Mononuclear cell (primary cell): ENCODE measurements at places on chromosomes 2 and 18. TPM values are rescaled to one million over a fixed set of nuclear protein-coding genes. Genes with fewer than 3 reads are reported as not detected.

Gene LTBP1
- 13.6 TPM for total RNA-seq

Gene OBSL1
- 0.52 TPM for total RNA-seq

Gene DNAJC5G
- total RNA-seq = not detected

Gene ANTXR1
- total RNA-seq = under 0.01 TPM

Gene TP53I3
- 5.6 TPM for total RNA-seq

Gene AQP12B
- not detected for total RNA-seq

Gene DSG1
- not detected for total RNA-seq

Gene HJURP
- total RNA-seq = 0.31 TPM

Gene LRRTM4
- 0.10 TPM for total RNA-seq

Gene CPO
- 0.21 TPM for total RNA-seq

Gene EFR3B
- under 0.01 TPM for total RNA-seq

Gene RTP5
- 0.21 TPM for total RNA-seq

Gene FOXD4L1
- 0.10 TPM for total RNA-seq

Gene UGT1A3
- total RNA-seq = not detected

Gene AGXT
- total RNA-seq = not detected

Gene CAPN14
- 0.21 TPM for total RNA-seq

Gene PSMG2
- 88.1 TPM for total RNA-seq

Gene GNAL
- total RNA-seq = 0.84 TPM

Gene PPP1R1C
- not detected for total RNA-seq

Gene LAMA1
- not detected for total RNA-seq

Gene C2orf80
- total RNA-seq = not detected

Gene SFTPB
- total RNA-seq = not detected

Gene NAT8
- not detected for total RNA-seq

Gene GPR55
- 1.2 TPM for total RNA-seq

Gene KIF5C
- total RNA-seq = 4.4 TPM

Gene IL36B
- total RNA-seq = not detected

Gene TCF23
- total RNA-seq = not detected

Gene FEV
- total RNA-seq = not detected

Gene NEU2
- total RNA-seq = not detected

Gene DAW1
- not detected for total RNA-seq

Gene GPD2
- 17.5 TPM for total RNA-seq

Gene NGEF
- 0.21 TPM for total RNA-seq

Gene EMILIN2
- 37.4 TPM for total RNA-seq

Gene PROM2
- total RNA-seq = 0.31 TPM

Gene EFHD1
- 0.42 TPM for total RNA-seq

Gene CNGA3
- total RNA-seq = not detected

Gene VIT
- total RNA-seq = not detected
